Left forelimb (tissue), 1 donor: ENCODE measurements at places on chromosomes 11 and 22.

DNA sequence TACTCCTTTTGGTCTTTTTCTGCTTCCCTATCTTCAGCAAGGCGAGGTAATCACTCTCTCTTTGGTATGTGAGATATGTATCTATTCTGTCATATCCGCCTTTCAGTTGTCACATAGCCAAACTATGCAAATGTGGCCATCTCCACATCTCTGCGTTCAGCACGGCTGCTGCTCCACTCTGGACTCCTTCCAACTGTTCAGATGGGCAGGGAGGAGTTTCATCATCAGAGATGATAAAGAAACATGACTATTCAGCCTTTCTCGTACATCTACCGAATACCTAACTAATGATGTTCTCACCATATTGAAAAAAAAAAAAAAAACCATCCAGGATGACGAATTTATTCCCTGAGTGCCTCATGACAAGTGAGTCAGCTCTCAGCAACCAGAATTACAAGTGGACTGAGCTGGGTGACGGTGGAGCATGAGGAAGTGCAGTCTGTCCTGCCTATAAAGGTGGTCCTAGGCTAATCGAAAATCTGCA is 899.6 kb downstream of the OPCML start:
- no peak for DNase-seq

GRCh38 chr11:18778468-18778867 is 13.1 kb downstream of the PTPN5 start:
- DNase-seq: no peak

GRCh38 chr22:38843201-38843656 is 599 bp downstream of the NPTXR start:
- peak; percentile 84 for DNase-seq

DNA sequence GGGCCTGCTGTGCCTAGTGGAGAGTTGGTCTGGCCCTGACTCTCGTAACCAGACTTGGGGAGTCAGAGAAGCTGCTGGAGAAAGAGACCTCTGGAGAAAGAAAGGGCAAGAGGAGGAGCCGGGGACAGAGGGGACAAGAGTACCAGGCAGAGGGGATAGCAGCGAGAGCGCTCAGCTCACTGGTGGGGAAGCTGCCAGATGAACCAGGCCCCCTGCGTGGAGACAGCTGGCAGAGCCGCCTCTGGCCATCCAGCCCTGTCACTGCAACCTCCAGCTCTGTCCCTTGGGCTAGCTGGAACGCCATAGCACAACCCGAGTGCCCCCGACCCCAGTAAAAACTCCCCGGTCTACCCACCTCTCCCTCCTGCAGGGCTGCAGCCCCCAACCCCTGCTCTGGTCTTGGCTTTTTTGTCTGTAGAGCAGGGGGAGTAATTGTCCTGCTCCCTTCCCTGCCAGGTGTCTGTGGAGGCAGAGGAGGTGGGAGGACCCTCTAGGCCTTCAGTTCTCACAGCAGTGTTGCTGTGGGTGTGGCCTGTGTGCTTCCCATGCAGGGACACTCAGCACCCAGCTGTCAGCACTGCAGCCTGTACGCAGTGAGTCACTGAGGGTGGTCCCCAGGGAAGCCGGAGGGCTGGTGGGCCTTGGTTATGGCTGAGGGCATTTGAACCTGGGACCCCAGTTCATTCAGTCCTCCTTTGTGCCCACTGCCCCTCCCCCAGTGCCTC is 4.8 kb upstream of the SUN2 start:
- no peak for DNase-seq

- no peak for DNase-seq
Measured at GRCh38 chr11:67057205-67057672, 592 bp downstream of the RHOD start.

- DNase-seq: no peak
Measured at GRCh38 chr11:1834062-1834610, 654 bp upstream of the SYT8 start.

DNA sequence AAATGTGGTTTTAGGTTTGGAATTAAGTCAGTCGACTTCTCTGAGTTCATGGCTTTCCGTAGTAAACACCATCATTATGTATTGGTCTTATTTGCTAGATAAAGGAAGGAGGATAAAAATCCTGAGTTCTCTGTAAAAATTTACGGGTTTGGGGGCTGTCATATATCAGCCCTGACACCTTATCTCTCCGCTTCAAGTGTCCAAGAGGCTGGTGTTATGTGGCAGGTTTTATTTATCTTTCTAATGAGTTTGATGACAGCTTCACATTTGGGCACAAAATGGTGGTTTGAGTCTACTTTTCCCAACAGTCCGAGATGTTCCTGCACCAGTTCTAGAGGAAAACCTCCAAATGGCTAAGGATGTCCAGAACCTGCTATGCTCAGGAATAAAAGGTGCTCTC is 67.3 kb upstream of the VSTM5 start:
- DNase-seq: no peak
